ENCODE measurements at places on chromosomes 7 and 10. TPM values are rescaled to one million over a fixed set of nuclear protein-coding genes. Genes with fewer than 3 reads are reported as not detected.

Gene LRGUK
- total RNA-seq = 0.21 TPM

Gene FAM25A
- total RNA-seq = 371 TPM

DNA sequence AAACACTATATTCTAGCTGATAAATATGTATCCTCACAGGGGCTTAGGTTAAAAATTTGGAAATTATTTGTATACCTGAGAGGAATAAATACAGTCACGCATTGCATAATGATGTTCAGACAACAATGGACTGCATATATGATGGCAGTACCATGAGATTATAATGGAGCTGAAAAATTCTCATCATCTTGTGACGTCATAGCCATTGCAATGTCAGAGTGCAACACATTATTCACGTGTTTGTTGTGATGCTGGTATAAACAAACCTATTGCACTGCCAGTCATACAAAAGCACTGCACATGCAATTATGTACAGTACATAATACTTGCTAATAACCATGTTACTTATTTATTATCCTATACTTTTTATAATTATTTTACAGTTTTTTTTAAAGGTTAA is 31.4 kb downstream of the STEAP1B start:
- DNase-seq = no peak

DNA sequence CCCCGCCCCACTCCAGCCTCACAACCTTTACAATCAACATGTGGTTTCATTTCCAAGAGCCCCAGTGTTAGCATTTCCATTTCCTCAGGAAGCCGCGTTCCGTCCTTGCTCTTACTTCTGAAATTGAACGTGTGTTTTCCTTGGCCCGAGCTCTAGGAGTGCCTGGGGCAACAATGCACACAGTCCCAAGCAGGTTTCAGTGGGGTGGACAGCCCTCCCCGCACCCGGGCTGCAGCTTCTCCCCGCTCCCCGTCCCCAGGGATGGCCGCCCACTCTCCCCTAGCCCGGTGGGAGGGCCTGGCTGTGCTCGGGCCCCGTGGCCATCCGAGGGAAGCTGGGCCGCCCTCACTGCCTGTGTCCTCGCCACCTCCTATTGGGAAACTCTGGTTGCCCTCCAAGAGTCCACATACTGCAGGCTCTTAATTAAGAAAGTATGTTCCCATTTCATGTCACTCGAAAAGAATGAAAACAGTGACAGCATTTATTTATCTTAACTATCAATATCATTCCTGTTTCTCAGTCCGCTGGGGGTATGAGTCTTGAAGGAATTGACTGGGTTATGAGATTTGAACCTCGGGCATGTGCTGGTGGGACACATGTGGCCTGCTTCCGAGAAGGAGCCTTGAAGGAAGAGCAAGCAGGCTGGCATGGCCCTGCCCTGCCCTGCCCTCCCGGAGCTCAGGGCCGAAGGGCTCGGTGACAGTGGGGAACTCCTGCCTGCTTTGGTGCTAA is 163.8 kb downstream of the GRK5 start:
- no peak for DNase-seq

Gene GLCCI1
- 1.5 TPM for total RNA-seq

Data from esophagus squamous epithelium (tissue), 5 donors.